ENCODE measurements at places on chromosomes 6 and 20.

DNA sequence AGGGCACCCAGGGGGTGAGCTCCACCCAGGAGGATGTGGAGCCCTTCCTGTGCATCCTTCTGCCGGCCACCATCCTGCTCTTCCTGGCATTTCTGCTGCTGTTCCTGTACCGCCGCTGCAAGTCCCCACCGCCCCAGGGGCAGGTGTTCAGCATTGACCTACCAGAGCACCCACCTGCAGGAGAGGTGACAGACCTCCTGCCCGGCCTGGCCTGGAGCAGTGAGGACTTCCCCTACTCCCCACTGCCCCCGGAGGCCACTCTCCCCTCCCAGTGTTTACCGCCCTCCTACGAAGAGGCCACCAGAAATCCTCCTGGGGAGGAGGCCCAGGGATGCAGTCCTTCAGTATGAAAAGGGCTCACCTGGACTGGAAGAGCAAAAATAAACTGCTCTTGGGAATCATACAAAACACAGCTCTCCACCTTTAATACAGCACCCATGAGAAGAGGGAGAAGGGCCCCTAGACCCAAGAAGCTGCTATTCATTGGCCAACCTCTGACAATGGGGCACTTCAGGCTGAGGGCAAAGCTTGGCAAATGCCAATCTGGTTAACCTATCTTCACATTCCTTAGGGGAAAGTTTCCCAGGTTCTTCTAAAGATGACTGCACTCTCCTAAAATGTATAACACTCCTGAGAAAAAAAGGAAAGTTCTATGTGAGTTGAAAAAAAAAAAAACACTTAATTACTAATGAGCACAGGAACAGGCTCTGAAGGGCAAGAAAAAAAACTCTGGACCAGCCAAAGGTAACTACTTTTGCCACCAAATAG is 5.0 kb downstream of the SMIM28 start:
- DNase-seq = peak; percentile 36

DNA sequence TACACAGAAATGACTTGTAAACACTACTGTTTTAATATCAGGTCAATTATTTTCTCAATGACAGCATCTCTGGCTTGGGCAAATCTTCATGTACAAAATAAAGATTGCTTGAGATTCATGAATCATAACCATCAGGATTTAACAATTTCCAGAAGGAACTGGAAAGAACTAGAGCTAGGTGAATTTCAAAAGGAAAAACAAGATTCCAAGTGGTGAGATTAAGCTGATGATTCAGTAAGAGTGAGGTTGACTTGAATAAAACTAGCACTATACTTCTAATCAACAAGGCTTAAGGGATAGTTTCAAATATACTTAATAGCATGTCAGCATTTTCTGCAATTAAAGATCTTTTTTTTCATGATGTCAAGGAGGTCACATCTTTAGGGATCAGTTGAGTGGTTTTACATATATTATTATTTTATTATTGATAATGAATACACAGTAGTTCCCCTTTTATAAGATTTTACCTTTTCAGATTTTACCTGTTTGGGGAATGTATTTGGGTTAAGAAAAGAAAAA is 43.5 kb upstream of the HCRTR2 start:
- DNase-seq = no peak

DNA sequence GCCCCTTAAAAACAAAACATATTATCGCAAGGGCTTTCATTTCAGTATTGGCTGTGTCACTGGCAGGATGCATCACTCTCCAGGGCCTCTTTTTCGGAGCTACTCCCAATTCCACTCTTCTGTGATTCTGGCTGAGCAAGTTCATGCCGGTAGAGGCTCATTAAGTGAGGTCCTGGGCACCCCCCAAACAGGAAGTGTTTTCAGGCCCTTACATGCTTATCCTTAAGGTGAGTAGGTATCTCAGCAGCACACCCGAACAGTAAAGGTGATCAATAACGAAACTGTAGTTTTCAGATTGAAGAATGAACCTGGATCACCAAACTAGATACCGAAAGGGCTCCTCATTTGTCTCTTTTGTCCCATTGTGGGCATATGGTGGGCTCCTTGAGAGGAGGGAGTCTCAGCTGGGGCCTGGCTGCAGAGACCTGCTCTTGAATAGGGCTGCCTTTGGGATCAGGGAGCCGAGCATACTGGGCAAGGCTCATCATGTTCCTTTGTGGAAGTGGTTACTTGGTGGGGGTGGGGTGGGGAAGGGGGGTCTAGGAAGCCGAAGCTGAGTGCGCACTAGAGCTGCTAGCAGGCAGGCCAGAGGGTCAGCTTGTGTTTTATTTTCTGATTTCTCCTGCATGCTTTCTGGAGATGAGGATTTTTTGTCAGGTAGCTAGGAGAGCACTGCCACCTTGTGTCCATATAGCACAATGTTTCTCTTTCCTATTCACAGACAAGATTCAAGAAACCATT is 65.2 kb downstream of the CDS2 start:
- peak; percentile 82 for DNase-seq

DNA sequence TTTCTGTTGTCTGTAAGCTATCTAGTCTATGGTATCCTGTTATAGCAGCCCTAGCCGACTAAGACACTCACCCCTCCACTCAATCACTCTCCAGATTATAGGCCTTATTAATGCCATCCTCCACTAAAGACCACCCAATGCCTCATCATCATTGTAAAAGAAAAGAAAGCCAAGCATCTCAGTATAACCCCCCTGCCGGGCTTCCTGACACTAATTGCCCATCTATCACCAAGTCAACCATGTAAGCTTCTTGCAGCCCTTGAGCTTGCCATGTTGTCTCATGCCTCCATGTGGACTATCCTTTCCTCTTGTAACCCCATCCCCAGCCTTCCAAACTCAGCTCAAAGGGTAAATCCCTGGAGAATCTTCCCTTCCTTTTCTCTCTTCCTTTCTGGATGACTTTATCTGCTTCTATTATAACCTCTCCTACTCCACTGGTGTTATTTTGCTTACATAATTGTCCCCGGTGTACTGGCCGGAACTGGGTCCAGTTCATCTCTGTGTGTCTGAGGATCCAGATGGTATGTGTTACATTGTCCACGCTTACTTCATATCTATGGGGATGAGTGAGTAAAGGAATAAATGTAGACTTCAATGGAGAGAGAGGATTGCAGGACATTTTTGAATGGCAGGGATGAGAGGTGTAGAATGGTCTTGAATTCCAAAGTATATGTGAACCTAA is 202.9 kb upstream of the SOX4 start:
- no peak for DNase-seq

GRCh38 chr6:28371706-28372451 is 22.1 kb downstream of the ZKSCAN3 start:
- DNase-seq = no peak

DNA sequence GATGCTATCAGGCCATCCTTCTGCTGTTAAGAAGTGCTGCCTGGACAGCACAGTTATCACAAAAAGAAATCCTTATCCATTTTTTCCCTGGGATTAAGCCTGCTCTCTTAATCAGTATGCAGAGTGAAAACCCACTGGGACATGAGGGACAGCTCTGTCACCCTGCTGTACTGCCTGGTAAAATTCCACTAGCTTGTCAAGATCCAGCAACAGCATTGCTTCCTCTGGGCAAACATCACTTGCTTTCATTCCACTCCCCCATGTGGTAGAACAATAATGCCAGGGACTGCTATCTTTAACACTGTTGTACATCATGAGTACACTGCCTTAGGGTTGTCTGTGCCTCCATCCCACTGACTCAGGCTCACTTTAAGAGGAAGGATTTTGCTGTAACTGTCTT is 331.3 kb downstream of the KIF16B start:
- DNase-seq = no peak

DNA sequence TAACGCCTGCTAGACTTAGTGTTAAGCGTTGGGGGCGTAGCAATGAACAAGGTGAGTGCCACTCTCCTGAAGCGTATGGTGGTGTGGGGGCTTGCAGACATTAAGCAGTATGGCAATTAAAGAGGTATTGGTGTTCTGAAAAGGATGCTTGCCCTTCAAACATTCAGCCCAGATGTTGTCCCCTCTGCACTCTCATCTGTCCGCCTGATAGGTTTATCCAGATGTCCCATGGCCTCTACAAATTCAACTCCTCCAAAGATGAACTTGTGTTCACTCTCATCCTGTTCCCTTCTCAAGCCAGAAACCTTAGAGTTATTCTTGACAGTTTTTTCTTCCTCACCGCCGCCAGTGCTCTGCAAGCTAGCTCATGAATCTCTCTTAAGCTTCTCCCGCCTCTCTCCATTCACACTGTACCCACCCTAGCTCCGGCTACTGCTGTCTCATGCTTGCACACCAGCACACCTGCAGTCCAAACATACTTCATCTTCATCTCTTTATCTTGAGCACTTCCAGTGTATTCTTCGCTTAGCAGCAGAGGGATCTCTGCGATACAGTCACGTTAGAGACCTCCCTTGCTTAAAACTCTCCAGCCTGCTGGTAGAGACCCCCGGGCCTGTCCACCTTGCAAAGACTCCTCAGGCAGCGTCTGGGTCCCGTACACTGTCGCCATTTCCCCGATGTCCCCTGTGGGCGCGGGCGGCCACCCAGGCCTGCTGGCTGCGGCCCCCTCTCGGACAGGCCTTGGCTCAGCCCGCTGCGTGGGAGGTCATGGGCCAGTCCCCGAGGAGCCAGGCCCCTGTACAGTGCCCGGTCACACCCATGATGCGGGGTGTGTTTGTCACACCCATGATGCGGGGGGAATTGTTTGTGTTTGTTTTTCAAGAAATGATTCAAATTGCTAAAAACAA is 962 bp downstream of the DDX27 start:
- DNase-seq = no peak

DNA sequence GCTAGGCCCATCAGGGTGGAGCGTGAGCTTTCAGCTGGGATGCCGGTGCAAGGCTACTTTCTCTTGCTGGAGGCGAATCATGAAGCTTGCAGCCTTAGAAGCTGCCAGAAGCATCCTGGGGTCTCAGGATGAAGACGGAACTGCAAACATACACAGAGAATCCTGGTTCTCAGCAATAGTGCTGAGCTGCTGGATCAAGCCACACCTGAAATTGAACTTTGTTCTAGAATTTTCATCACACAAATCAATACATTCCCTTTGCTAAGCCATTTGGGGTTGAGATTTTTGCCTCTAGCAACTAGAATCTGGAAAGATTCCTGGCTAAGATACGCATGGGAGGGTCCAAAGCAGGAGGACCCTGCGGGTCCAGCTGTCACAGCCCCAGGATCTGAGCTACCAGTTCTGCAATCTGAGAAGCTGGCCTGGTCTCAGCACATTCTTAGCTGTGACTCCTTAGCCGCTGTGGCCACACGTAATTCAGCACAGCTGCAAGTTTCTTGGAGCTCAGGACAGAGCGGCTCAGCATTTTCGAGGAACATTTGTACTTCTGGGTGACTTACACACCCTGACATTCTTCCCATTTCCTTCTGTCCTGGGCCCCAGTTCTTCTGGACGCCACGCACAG is 6.6 kb upstream of the ARFGAP1 start:
- no peak for DNase-seq

- DNase-seq = no peak
Observed at GRCh38 chr20:58908221-58908620, 55.7 kb downstream of the GNAS start.

- no peak for DNase-seq
Observed at GRCh38 chr6:163776196-163776905, 361.8 kb downstream of the QKI start.

DNA sequence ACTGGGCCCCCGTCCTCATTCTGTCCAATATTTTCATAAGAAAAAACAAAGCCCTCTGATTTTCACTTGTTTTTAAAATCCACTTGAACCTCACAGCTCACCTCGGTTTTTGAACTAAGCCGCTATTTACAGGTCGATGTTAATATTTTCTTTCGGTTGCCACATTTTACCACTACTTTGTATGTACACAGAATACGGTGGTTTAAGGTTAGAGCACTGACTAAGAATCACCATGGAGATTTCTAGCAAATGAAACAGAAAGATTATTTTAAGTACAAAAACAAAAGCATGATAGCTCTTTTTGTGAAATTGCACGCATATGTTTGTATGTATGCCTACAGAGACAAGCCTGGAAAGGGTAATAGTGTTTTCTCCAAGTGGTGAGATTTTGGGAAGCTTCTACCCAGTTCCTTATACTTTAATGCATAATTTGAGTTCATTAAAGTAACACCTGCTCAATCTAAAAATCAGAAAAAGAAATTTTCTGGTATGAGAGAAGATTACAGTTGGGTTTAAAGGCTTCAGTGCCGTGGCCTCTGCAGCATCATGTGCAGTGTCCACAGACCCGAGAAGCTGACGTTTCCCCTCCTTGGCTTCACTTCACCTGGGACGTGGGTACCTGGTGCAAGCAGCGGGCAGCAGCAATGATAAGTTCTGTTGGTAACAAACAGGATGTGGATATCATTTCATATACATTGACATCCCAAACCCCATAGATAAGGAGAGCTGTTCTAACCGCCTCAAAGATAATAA is 144.0 kb downstream of the UST start:
- DNase-seq = no peak

- DNase-seq = no peak
Observed at GRCh38 chr20:17871886-17872285, 96.7 kb downstream of the SNX5 start.

GRCh38 chr6:158677906-158678578 is 28.2 kb downstream of the SYTL3 start:
- no peak for DNase-seq

GRCh38 chr6:134663356-134663755 is 286.5 kb downstream of the ALDH8A1 start:
- no peak for DNase-seq

GRCh38 chr6:101401792-101402621 is 8.5 kb downstream of the GRIK2 start:
- peak; percentile 67 for DNase-seq

DNA sequence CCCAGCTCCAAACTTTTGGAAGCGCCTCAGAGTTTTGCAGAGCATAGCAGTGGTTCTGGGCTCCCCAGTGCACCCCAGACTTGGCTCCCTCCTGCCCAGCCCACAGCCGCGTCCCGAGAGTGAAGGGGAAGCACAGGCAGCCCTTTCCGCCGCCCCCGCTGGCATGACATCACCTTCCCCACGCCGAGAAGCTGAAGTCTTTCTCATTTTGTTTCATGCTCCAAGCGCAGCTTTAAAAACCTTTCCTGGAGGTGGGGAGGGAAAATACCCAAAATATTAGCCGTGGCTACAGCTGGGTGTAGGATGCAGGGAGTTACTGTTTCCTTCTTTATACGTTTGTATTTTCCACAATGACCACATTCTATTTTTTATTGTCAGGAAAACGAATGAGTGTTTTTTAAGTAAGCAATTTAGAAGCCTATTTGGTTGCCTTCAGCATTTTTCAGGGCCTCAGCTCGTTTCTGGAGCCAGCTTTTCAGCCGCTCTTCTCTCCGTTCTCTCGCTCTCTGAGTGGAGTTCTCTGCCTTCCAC is 72.9 kb downstream of the SNX5 start:
- DNase-seq = peak; percentile 72

- no peak for DNase-seq
Observed at GRCh38 chr20:49476016-49476355, 6.5 kb downstream of the KCNB1 start.

DNA sequence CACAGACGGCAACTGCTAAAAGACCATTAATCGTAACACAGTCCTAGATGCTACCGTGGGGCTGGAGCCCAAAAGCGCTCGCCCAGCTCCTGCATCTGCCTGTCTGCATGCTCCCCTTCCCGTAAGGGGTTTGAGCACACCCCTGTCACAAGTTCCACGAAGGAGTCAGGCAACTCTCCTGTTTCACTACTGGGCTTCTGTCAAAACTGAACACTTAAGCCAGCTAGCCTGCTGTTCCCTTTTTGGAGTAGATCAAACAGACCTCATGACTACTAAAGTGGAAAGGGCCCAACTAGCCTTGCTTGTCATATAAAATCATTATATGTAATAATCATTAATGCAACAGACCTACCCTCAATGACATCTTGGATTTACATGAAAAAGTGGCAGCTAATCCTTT is 61.3 kb downstream of the TRMT11 start:
- no peak for DNase-seq

- DNase-seq = no peak
Observed at GRCh38 chr20:3233991-3234498, 4.9 kb downstream of the SLC4A11 start.

GRCh38 chr20:61769286-61769832 is 296.3 kb downstream of the TAF4 start:
- no peak for DNase-seq

Data from astrocyte of the hippocampus (primary cell).